Muscle of back (tissue), 13 donors: ENCODE measurements at places on chromosomes 3 and 15.

- peak; percentile 55 for DNase-seq
Observed at GRCh38 chr3:36893137-36893557, 51.7 kb downstream of the TRANK1 start.

GRCh38 chr3:136612512-136612911 lies 139.7 kb downstream of the STAG1 start:
- DNase-seq = no peak

GRCh38 chr3:35257641-35258040 lies 381.7 kb upstream of the ARPP21 start:
- no peak for DNase-seq

GRCh38 chr15:66803749-66804148 lies 101.7 kb downstream of the SMAD6 start:
- DNase-seq = no peak

- no peak for DNase-seq
Observed at GRCh38 chr15:37691911-37692310, 242.5 kb upstream of the TMCO5A start.
